ENCODE measurements at places on chromosomes 12 and 14.

GRCh38 chr12:99670635-99671034 lies 23.1 kb downstream of the GARIN6 start:
- DNase-seq: no peak

DNA sequence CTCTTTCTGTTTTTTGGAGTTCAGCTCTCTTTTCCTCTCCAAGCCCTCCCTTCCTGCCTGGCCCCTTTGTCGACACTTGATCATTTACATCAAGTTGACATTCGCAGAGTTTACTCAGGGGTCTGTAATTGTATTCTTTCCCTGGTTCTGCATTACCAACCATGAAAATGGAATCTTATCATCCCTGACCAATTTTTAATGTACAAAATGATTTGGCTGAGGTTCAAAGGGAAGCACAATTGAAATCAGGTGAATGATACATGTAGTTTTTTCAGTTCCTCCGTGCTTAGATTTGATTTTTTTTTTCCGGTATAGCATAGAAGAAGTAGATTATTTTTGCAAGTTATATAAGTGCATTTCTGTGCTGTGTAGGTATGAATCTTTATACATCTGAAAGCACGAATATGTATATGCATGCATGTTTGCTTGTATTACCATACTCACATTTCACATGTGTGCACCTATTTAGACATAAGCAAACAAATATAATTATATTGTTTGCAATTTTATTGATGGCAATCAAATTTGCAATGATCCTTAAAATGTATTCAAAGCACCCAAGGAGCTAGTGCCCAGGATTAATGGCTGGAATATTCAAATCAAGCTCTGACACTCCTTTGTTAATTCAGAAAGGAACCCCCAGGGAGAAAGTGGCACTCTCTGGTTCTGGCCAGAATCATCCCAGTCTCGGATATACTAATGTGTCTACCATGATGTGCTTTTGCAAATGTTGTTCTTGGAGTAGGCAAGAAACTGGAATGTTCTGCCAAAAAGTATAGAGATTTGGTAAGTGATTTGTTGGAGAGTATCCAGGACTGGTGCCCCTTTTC lies 189.3 kb downstream of the VRK1 start:
- no peak for DNase-seq

- no peak for DNase-seq
Observed at GRCh38 chr14:89833120-89833532, 121.4 kb downstream of the EFCAB11 start.

DNA sequence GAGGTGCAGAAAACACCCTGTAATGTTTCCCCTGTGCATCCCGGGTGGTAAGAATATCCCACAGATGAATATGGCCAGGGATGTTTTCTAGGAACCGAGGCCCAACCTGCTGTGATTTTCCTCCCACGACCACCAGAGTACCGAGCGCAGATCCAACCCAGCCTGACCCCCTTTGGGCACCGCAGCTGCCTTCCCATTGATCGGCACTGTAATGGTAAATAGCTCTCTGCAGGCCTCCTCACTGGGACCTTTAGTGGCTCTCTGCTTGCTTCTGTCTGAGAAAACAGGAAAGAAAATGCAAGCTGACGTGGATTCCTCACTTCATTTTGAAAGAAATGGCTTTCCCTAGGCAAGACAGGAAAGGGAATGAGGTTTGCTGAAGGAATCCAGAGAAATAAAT lies 2.4 kb upstream of the RAB15 start:
- no peak for DNase-seq

GRCh38 chr12:46477541-46477940 lies 105.0 kb upstream of the SLC38A2 start:
- no peak for DNase-seq

DNA sequence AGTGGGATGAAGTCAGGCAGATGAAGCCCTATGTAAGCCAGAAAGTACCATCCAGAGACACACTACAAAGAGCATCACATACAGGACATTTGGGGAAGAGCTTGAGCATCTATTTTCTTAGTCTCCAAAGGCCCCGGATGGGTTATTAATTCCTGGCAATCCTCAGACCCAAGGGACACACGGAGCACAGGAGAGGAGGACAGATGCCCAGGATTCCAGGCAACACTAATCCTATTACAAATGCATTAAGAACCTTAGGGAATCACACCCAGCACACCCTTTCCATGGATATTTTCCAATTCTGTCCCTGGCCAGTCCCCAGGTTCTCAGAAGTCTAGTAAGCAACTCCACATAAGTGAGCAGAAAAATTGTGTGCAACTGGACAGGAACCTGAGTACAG lies 65.9 kb downstream of the CMKLR1 start:
- no peak for DNase-seq

DNA sequence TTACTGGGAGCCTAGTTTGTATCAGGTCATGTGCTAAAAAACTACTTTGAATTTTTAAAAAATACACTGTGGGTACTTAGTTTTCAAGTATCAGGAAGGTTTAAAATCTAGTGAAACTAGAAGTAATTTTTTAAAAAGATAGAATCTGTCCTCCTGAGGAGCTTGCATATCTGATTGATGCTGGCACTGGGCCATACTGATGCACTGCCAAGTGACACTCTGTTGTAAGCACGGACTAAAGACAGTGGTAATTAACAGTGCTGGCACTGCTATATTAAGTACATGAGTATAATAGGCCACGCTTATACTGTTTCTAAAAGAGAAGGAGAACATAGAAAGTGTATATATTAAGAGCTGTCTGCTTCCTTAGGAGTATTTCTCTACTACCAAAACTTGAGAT lies 10.0 kb upstream of the TBC1D30 start:
- DNase-seq: no peak

GRCh38 chr12:91947459-91947858 lies 198.2 kb downstream of the BTG1 start:
- DNase-seq: no peak

GRCh38 chr12:15320881-15321280 lies 1.4 kb upstream of the PTPRO start:
- no peak for DNase-seq

GRCh38 chr12:1493781-1494565 lies 100.4 kb downstream of the FBXL14 start:
- no peak for DNase-seq

DNA sequence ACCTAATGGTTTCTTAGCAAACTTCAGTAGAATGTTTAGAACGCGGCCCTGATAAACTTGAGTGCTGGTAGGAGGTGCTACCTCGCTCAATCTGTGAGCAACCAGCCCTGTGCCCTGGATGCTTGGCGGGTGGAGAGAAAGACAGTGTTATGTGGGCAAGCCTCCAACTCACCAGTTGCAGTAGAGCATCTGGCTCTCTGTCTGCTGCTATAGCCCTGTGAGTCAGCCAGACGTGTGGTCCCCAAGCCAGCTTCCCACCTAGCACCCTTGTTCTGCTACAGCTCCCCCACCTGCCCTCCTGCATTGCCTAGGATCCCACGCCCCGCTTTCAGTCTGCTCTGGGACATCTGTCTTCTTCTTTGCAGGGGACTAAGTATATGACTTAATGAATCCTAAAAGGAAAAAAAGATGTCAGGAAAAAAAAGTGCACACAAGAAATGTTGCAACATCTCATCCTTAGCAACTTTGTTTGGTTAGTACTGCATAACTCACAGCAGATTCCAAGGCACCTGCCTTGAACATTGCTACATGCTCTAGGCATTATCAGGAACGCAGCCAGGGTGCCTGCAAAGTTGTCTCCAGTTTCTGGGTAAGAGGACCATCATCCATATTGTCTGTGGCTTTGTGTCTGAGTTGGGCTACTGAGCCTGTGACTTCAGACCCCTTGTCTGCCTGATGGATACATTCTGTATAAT lies 13.6 kb downstream of the SNRNP35 start:
- DNase-seq: no peak

DNA sequence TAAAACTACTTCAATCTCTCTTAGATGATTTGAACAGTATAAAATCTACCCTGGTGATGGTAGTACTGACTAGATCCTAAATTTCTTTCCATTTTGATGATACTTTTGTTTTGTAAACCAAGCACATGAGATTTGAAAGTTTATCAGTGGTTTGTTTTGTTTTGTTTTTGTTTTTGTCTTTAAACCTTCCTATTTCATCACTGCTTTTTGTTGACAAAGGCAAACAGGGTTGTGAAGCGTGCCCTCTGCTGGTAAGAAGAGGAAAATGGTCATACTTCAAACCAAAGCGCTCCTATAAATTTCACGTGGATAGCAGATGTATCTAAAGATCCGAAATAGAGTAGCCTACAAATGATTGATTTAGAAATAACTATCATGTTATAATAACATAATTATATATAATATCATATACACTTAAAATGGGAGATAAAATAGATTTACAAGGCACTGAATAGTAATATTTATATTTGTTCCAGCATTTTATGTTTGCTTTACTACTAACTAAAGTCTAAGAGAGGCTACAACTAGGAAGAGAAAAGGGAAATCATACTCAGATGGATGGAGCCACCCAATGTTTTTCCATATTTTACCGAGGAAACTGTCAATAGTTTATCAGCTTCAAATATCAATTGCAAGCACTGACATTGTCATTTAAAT lies 254.0 kb upstream of the USP15 start:
- DNase-seq: peak; percentile 45

DNA sequence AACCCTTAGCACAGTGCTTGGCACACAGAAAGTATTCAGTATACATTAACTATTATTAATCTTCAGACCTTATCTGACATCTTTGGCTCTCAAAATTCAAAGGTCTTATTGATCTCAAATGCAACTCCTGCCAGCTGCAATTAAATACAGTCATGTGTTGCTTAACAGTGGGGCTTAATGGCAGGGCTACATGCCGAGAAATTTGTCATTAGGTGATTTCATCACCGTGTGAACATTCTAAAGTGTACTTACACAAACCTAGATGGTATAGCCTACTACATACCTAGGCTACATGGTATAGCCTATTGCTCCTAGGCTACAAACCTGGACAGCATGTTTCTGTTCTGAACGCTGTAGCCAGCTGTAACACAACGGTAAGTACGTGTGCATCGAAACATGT lies 156.3 kb upstream of the TMCC3 start:
- no peak for DNase-seq

GRCh38 chr14:28303248-28303647 lies 463.3 kb upstream of the FOXG1 start:
- no peak for DNase-seq

GRCh38 chr14:21352587-21352986 lies 31.2 kb downstream of the SUPT16H start:
- no peak for DNase-seq

DNA sequence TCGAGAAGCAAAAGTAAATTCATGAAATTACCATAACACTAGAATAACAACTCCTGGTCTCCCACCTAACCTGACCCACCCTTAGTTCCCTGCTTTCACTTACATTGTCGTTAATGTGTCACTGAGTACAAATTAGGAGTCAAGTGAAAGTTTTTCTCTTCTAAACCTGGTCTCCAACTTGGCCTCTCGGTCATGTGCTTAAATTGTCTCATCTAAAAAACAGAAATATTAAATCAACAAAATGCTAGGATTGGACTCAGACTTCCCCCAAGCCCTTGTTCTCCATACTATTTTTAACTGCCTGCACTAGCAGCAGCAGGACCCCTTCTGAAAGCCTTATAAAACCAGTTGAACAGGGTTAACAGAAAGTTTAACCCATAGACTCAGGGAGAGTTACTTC lies 1.8 kb upstream of the BTG1 start:
- DNase-seq: no peak

- no peak for DNase-seq
Observed at GRCh38 chr12:123132951-123133619, 17.8 kb downstream of the PITPNM2 start.

DNA sequence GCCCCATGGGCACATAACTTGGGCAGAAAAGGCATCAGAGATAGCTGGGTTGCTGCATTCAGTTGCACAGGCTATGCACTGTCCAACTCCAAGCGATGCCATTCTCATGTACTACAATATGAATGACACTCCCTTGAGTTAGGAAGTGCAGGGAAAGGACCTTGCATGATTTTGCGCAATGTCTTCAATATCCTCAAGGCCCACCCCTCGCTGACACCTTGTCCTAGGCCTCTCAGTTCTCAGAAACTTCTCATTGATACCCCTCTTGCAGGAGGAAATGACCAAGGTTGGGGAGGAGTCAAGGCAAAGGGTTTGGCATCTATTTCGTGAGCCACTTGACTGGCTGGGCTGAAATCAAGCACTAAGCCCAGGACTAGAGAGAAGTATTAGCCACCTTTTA lies 70.4 kb downstream of the ARL6IP4 start:
- DNase-seq: no peak

- DNase-seq: no peak
Observed at GRCh38 chr14:22896760-22897159, 13.7 kb downstream of the REM2 start.

DNA sequence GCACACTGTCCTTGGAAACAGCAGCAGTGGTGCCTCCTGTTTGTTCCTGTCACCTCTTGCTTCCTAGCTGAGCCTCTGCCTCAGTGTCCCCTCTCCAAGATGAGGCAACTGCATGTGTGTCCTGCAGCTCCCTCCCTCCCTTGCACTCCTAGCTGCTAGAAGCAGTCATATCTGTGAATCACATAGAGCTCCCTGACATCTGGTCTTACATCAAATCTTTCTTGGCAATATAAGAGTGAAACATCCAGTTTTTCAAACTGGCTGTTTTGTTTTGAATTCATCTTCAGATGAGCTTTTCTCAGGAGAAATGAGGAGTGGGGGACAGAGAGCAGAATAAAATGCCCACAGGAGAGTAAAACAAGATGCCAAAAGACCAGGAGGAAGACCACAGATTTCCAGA lies 103.7 kb downstream of the VCPKMT start:
- no peak for DNase-seq

- DNase-seq: no peak
Observed at GRCh38 chr14:63715360-63715759, 12.5 kb downstream of the SGPP1 start.

- no peak for DNase-seq
Observed at GRCh38 chr12:33763331-33763730, 259.0 kb upstream of the ALG10 start.

GRCh38 chr14:76205708-76206107 lies 54.0 kb downstream of the GPATCH2L start:
- no peak for DNase-seq

DNA sequence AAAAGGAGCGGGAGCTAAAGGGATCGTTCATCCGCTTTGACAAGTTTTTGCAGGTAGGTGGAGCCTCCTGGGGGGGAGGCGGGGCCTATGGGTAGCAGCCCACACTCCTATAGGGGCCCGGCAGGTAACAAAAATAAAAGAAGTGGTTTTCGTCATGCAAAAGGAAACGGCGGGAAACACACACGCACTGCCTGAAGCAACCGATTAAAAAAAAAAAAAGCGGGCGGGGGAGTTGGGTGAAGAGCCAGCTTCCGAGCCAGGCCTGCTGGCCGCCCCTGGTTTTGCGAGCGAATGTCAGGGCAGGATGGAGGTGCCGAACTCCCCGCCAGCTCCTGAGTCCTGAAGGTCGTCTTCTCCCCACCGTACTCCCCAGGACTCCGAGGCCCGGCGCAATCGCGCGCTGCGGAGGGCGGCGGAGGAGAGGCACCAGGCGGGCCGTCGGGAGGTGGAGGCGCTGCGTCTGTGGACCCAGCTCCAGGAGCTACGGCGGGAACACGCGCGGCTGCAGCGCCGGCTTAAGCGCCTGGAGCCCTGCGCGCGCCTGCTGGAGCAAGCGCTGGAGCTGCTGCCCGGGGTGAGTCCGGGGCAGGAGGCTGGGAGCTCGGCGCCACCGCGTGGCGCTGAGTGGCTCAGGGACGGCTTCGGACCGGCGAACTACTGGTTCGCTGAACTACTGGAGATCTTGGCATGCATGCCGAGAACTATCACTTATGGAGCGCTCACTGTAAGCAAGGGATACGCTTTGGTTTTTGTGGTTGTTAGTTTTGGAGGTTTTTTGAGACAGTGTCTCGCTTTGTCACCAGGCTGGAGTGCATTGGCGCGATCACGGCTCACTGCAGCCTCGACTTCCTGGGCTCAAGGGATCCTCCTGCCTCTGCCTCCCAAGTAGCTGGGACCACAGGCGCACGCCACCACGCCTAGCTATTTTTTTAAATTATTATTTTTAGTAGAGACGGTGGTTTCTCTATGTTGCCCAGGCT lies 3.6 kb downstream of the CFAP73 start:
- DNase-seq: peak; percentile 54
